ENCODE measurements at places on chromosomes 4 and X.

DNA sequence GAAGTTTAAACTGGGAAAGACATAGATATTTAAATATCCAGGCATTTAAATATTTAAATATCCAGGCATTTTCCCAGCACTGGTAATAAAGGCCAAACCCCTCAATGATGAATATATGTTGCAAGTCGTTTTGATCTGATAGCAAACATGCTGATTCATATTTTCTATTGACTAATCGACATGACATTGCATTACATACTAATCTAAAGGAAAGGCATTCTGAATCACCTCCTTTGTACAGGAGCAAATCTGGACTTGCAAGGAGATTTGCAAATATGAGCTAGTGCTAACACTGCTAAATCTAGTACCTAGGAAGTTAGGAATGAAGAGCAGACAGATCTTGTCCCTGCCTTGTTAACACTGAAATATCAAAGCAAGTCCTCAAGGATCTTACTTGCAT, 207.3 kb downstream of the SLC7A11 start:
- no peak for DNase-seq

GRCh38 chrX:153641627-153642026, 5.4 kb upstream of the DUSP9 start:
- no peak for DNase-seq

GRCh38 chrX:130171446-130172126, at the start of gene RAB33A:
TSS of gene RAB33A (plus strand) at chrX:130171962. CDS start at chrX:130172063, 101 bp downstream.
- peak; percentile 45 for DNase-seq

DNA sequence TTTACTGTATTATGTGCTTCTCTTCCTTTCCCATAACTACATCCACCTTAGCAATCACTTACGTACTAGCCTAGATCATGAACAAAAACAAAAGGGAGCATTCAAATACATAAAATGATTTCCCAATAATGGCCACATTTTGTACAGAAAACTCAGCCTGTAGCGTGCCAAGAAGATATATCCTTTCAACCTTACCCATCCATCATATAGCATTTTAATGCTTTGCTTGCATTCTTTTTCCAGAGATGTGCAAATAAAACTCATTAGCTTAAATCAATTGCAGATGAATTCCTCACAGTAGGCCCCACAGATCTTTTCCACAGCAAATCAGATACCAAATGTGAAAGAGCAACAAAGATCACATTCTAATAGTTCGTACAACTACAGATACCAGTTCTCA, 20.8 kb downstream of the GRSF1 start:
- DNase-seq: no peak

- DNase-seq: no peak
Observed at GRCh38 chrX:80016182-80016581, 1.6 kb downstream of the TBX22 start.
